Mammary epithelial cell (primary cell): ENCODE measurements at places on chromosomes 12 and 14. TPM values are rescaled to one million over a fixed set of nuclear protein-coding genes. Genes with fewer than 3 reads are reported as not detected.

The SPRYD4 gene
- 2.8 TPM for polyA plus RNA-seq

The PLEKHG7 gene
- polyA plus RNA-seq: not detected

- no peak for DNase-seq
Measured at GRCh38 chr12:67364228-67364627, 95.1 kb downstream of the CAND1 start.

- no peak for DNase-seq
Measured at GRCh38 chr12:58087423-58088127, 146.2 kb downstream of the ATP23 start.

DNA sequence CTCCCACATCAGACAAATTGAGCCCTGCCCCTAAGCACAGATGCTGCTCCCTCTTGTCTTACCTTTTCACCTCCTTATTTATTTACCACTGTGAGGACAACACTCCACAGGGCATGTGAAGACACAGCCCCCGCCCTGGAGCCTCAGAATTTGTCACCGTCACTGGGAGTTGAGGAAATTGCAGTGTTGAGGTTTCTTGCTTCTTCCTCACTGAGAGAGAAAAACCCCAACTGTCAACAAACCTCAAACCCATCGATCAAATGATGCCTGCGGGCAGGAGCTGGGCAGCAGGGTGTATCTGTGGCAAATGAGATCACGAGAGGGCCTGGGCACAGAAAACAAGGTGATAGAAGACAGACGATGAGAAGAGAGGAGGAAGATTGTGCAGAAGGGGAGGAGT lies 30.5 kb upstream of the PLEKHG3 start:
- peak; percentile 98 for DNase-seq

- DNase-seq: no peak
Measured at GRCh38 chr12:51369581-51369980, 21.6 kb downstream of the GALNT6 start.

GRCh38 chr14:64442300-64442988 lies 22.9 kb upstream of the AKAP5 start:
- no peak for DNase-seq
